ENCODE measurements at places on chromosomes 3 and 15.
A peak's percentile ranks its signal among the peaks of the same experiment; 100 is the strongest.

DNA sequence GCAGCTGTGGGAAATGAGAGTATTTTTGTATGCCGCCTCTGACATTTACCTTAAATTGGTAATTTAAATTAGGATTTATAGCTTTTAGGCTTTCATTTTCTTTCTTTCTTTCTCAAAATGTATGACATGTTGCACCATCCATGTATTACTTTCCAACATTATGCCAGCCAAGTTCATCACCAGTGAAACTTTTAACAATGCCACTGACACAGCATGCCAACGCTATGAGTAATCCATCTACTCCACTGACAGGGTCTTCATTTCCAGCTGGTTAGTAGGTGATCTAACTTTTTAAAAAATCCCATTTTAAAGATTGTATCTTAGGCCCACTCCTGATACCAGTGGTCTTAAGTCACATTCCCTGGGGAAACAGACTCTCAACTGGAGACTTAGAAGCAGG, 21.8 kb upstream of the CLDN16 start:
- DNase-seq = no peak

GRCh38 chr3:27615555-27615954, 106.6 kb downstream of the EOMES start:
- DNase-seq = no peak

- no peak for DNase-seq
Observed at GRCh38 chr3:62404321-62404720, 31.0 kb upstream of the FEZF2 start.

DNA sequence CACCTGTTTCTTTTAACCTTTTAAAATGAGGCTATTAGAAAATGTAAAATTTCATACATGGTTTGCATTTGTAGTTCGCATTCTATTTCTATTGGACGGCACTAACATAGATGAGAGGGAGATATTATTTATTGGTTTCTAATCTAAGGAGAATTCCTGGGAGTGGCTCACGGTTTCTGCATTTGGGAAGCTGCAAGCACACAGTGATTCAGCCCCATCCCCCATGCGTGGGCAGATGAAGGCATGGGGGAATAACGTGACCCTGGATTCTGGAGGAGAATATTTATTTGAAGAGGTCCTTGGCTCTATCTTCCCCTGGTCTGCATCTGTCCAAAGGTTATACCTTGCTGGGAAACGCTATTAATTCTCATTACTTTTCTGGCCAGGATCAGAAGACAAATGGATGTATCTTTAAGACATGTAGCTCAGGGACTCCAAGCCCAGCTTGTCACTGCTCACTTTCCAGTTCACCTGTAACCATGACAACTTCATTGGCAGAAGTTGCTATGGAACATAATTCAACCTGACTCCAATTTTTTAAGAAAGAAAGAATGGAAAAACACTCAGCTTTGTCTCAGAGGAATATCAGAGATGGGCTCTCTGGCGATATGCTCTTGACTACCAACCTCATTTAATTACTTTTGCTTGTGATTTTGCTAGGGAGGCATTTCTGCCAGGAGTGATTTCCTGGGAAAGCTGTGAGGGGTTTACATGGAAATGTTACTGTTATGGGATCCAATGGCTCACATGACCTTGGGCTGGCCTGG, 27.2 kb upstream of the POMGNT2 start:
- DNase-seq = no peak

- no peak for DNase-seq
Observed at GRCh38 chr3:188578576-188579363, 424.8 kb downstream of the LPP start.

GRCh38 chr3:124934577-124934976, at the start of gene MUC13:
MUC13 (minus strand) TSS chr3:124934751; CDS start chr3:124934712, 39 bp downstream.
- DNase-seq = no peak

DNA sequence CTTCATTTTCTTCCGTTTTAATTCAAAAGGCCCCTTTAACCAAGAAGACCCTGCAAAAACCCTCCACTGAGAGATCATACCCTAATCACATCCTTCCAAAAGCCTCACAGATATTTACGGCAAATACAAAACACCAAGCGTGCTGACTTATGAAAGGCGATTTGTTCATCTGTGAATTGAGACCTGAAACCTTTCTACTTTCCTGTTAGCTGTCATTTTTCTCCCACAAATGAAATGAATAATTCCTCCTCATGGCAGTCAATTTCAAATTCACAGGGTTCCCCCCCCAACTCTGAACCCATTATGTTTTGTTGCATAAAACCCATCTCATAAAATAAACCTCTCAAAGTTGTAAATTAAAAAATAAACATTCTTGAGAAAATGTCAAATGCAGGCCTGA, 149.6 kb downstream of the PDZRN3 start:
- DNase-seq = no peak

- no peak for DNase-seq
Observed at GRCh38 chr3:187000711-187001151, 70.4 kb downstream of the ST6GAL1 start.

GRCh38 chr3:197009532-197010019, 20.0 kb downstream of the MELTF start:
- DNase-seq = no peak

GRCh38 chr15:69314131-69314530, 15.4 kb downstream of the PAQR5 start:
- no peak for DNase-seq

GRCh38 chr15:40340740-40341400, at the start of gene CCDC9B:
CCDC9B (minus strand) TSS chr15:40340939; CDS start chr15:40340819, 120 bp downstream.
- DNase-seq = peak; percentile 90

DNA sequence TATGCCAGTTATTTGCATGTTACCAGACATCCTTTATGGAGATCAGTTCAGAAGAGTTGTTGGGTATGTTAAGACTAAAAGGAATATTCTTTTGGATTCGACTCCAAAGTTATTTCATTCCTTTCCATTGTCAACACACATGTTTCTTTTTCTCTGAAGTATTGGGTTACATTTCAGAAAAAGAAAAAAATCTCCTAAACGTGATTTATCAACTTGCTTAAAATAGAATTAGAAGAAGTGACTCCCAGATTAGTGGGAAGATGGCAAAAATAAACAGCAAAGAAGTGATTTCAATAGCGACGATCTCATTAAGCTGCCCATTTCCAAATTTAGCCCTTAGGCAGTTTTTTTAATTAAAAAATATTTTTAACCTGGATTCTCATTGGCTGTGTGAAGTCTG, 85.4 kb downstream of the TIGIT start:
- DNase-seq = no peak

DNA sequence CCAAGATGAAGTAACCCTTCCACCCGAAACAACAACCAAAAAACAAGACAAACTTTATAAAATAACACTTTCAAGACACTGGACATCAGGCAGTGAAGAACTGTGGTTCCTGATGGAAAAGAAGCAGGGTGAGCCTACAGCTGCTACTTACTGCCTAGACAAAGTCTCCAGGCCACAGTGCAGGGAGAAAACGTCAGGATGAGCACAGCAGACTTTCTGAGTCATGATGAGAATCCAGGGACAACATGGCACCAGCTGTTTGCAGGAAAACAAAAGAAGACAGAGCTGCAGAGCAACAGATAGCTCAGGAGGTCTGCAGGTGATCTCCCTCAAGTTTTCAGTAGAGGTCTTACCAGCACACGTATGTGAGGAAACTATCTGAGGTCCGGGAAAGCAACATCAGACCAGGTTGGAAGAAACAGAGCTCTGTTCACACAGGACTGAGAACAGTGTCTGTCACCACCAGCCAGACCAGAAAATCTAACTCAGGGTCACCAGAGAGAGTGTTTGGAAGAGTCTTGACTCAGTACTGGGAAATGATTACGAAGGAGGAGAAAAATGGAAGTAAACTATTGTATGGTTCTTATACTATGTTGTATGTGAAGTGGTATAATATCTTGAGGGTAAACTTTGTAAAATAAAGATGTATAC, 108.9 kb downstream of the ANO10 start:
- DNase-seq = no peak

DNA sequence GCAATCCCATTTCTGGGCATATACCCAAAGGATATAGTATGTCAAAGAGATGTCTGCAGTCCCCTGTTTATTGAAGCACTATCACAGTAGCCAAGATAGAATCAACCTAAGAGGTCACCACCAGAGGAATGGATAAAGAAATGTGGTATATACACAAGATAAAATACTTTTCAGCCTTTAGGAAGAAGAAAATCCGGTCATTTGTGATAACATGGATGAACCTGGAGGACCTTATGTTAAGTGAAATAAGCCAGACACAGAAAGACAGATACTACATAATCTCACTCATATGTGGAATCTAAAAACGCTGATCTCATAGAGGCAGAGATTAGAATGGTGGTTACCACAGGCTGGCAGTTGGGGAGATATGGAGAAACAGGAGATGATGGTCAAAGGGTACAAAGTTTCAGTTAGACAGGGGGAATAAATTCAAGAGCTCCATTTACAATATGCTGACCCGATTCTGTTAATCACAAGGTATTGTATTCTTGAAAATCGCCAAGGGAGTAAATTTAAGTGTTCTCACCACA, 195.8 kb downstream of the MTHFS start:
- peak; percentile 42 for DNase-seq

DNA sequence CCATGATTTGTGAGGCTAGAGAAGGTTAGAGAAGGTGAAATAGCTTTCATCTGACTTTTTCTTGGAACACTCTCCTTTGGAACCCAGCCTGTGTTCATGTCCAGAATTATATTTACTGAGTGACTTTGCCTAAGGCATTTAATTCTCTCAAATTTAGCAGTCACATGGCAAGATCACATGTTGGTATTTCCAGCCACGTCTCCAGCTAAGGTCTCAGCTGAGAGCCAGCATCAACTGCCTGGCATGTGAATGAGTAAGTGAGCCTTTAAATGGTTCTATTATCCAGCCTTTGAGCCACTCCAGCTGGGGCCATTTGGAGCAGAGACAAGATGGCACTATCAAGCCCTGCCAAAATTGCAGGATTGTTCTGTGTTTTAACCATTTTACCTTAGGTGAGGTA, 130.2 kb upstream of the SGO1 start:
- DNase-seq = no peak

GRCh38 chr3:173001622-173002021, 139.4 kb downstream of the SPATA16 start:
- DNase-seq = no peak

DNA sequence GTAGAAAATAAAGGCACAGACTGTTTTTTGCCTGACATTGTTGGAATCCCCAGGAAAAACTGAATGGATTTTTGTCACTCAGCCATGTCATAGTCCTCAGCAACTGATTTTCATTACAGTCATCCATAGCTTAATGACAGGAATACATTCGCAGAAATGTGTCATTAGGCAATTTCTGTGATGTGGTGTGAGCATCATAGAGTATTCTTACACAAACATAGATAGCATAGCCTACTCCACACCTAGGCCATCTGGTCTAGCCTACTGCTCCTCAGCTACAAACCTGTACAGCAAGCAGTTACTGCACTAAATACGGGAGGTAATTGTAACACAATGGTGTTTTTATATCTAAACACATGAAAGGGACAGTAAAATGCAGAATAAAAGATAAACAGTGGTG, 34.4 kb upstream of the FBN1 start:
- DNase-seq = no peak

- DNase-seq = peak; percentile 14
Observed at GRCh38 chr3:15693355-15693754, 91.8 kb downstream of the BTD start.

DNA sequence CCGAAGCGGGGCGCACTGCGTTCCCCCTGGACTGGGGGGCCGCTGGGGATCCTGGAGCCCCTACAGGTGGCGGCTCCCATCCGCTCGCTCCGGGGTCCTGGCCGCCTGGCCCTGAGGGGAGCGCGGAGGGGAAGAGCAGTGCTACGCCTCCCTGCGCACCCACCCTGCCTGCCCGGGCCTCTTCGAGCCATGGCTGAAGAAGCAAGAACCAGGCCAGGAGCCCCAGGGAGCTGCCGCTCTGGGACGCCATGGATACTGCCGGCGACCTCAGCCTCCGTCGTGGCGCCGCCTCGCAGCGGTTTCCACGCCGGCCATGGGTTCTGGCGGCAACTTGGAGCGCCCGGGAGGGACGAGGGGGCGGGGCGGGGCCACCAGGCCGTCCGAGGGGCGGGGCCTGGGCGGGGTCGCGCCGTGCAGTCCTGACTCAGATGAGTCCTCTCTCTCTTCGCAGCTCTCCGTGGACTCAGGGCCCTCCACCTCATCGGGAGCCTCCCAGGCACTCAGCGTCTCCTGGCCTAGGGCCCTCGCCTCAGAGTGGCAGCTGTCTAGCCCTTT, 50.9 kb downstream of the MYL3 start:
- peak; percentile 50 for DNase-seq

DNA sequence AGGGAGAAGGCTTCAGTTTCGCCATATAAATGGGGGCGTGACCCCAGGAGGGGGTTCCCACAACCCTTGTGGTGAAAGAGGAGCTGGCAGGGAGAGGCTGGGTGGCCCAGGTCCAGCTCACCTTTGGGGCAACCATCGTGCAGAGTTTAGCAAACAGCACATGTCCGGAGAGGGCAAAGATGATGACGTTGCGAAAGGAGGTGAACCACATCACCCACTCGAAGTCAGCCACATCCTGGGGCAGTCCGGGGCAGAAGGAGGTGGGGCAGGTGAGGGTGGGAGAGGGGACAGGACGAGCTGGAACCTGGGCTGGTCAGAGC, 3.7 kb downstream of the HHATL start:
- no peak for DNase-seq

- no peak for DNase-seq
Observed at GRCh38 chr3:50637011-50637410, 20.1 kb downstream of the MAPKAPK3 start.

- no peak for DNase-seq
Observed at GRCh38 chr15:93044301-93045190, 44.5 kb downstream of the RGMA start.

GRCh38 chr15:49495993-49496753, 73.1 kb downstream of the FGF7 start:
- no peak for DNase-seq

GRCh38 chr3:53799338-53799865, 46.8 kb downstream of the CHDH start:
- DNase-seq = no peak

DNA sequence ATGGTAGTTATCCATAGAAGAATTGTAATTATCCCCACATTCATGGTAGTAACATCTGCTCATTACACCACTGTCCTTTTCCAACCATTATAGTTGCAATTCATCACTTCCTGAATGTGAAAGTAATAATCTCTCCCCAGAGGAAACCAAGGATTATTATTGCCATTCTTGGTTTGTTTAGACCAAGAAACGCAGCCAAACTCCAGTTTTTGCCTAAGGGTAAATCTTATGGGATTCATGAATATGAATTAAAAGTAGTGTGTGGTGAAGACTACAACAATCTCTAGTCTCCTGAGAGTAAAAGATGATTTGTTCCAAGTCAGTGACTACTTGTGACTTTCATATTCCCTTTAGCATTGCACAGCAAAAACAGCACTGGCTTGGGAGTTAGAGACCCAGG, 45.7 kb upstream of the ABI3BP start:
- no peak for DNase-seq

DNA sequence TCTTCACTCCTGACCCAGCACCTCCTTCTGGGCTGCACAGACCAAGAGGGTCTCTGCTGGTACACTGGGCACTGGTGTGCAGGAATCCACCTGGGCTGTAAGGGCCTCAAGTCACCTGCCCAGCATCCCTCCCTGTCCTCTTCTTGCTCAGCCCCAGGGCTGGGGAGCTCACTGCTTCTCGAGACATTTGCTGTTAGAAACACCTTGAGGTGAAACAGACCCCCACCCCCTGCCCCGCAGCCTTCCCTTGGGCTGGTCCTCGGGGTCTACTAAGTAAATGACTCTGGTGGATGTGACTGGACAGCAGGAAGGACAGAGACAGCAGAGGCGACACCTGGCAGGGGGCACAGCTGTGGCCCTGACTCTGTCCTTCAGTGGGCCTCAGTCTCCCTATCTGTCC, 29.1 kb downstream of the LOXL1 start:
- DNase-seq = no peak
